Aorta (tissue), 5 donors: ENCODE measurements at places on chromosomes 1 and 21. TPM values are rescaled to one million over a fixed set of nuclear protein-coding genes. Genes with fewer than 3 reads are reported as not detected.

NFASC gene
- 92.7 TPM for total RNA-seq

RFX5 gene
- total RNA-seq: 38.0 TPM

SPATA17 gene
- 0.32 TPM for total RNA-seq

PPCS gene
- total RNA-seq: 41.8 TPM

GBP3 gene
- 47.8 TPM for total RNA-seq

C1QTNF12 gene
- 3.9 TPM for total RNA-seq

ADAMTSL4 gene
- 94.4 TPM for total RNA-seq

LCE3D gene
- not detected for total RNA-seq

TBX19 gene
- 8.8 TPM for total RNA-seq

SLC25A24 gene
- total RNA-seq: 28.1 TPM

ADGRB2 gene
- 4.6 TPM for total RNA-seq

DNA sequence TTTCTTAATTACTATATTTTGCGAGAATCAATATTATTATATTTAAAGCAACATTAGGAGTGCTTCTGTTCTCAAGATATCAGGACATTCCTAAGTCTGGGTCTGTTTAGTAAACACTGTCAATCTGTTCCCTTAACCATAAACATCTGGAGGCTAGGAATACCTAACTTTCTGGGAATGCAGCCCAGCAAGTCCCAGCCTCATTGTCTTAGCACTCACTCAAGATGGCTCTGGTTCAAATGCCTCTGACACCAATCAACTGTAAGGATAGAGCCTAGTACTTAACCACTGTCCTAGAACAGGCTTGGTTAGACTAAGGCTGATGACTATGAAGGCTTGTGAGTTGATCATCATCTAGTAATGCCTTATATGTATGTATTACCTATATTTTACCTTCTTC is 61.5 kb downstream of the TNN start:
- DNase-seq: no peak

GRCh38 chr1:9422911-9423505 is 116.3 kb upstream of the SLC25A33 start:
- no peak for DNase-seq

- DNase-seq: no peak
Measured at GRCh38 chr1:206049919-206050600, 2.9 kb upstream of the RHEX start.

DNA sequence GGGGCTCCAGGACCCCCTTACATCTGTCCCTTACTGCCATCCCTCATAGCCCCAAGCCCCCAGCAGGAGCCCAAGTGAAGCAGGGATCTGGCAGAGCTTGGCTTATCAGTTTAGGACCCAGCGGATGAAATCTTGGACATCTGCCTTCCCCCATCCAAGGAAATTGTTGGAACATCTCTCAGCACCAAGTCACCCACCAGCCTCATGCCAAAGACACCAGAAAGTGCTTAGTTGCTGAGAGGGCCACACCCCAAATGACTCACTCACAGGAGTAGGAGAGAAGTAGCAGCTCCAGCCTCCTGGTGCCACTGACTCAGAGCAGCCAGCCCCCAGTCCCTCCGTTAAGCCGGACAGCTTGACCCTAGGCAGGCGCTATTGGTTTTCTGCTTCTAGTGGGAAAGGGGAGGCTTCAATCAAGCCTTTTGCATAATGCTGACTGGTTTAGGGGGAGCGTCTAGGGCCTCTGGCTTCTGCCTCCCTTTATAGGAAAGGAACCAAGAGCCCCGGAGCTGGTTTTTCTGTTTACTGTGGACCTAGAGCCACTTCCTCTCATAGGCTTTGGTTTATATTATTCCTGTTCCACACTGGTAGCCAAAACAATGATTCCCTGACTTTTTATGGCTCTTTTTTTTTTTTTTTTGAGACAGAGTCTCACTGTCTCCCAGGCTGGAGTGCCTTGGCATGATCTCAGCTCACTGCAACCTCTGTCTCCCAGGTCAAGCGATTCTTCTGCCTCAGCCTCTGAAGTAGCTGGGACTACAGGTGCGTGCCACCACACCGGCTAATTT is 114.2 kb upstream of the IPO9 start:
- peak; percentile 95 for DNase-seq

- DNase-seq: no peak
Measured at GRCh38 chr1:206469411-206469932, 804 bp upstream of the IKBKE start.

- DNase-seq: peak; percentile 22
Measured at GRCh38 chr1:13584876-13585611, 1.4 kb downstream of the PDPN start.

DNA sequence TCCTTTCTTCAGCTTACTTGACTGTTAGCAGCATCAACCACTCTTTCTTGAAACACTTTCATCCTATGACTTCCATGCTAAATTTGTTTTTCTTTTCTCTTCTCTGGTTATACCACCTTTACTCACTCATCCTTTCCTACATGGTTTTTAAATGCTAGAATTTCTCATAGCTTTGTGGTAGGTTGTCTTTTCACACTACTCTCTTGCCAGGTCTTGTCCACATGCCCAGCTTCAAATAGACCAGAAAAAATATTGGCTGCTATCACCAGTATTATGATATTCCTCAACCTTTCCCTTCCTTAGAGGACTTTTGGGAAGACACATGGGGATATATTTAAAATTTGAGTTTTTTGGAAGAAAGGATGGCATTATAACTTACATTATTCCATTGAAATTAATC is 48.8 kb downstream of the PPP1R12B start:
- DNase-seq: no peak

- no peak for DNase-seq
Measured at GRCh38 chr1:200181861-200182260, 154.4 kb downstream of the NR5A2 start.

DNA sequence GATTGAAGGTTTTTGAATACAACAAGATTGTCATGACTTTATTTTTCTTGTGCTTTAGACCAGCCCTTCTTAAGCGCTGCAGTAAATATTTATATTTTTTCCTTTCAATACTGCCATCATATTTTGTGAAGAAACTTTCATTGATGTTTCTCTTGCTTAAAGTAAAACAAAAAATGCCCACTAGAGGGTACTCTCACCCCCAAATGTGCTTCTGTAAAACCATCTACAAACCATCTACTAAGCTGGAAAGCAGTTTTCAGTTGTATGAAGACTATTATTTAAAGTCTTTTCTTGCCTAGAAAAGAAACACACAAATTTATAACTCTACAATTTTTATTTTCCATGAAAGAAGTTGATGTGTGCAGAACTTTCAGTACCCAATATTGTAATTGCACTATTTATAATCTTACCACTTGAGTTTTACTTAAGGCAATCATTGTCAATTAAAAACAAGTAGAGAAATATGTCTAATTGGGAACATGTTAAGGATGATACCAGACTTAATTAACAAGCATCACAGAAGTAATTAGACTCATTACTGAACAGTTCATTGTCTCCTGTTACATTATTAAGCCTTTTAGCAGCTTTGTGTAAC is 10.7 kb downstream of the LEPR start:
- DNase-seq: no peak

- no peak for DNase-seq
Measured at GRCh38 chr1:229003233-229004031, 267.5 kb upstream of the RAB4A start.

DNA sequence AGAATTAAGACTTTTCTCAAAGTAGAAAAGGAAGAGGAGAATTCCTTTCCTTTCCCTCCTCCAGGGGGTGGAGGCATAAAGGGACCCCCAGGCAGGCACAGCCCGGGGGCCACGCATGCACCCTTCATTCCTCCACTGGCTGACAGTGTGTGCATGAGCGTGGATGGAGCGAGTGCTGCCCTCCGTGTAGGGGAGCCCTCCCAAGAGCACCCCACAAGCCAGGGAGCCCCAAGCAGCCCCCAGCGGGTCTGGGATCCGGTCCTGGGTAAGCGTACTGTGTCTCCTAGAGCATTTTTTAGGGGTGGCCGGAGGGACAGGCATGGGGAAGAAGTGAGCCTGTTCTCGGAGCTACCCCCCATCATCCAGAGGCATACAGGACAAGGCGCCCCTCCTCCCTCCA is 120.5 kb downstream of the SIK1 start:
- DNase-seq: peak; percentile 51

DNA sequence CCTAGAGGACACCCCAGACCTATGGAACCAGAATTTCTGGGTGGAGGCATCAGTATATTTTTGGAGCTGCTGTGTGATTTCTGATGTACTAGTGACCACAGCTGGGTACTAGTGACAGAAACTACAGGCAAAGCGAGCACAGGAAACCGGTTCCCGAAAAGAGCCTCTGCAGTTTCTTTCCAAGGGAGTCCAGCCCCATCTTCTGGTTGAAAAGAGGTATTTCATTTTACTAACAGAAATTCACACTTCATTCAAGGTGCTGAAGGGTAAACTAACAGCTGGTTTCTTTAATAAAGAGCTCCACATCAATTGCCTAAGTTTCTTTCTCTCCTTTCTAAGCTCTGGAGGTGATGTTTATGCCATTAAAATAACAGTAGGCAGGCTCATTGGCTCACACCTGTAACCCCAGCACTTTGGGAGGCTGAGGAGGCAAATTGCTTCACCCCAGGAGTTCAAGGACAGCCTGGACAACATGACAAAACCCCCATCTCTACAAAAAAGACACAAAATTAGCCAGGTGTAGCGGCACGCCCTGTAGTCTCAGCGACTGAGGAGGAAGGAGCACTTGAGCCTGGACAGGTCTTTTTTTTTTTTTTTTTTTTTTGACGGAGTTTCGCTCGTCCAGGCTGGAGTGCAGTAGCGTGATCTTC is 22.0 kb downstream of the THAP3 start:
- no peak for DNase-seq

DNA sequence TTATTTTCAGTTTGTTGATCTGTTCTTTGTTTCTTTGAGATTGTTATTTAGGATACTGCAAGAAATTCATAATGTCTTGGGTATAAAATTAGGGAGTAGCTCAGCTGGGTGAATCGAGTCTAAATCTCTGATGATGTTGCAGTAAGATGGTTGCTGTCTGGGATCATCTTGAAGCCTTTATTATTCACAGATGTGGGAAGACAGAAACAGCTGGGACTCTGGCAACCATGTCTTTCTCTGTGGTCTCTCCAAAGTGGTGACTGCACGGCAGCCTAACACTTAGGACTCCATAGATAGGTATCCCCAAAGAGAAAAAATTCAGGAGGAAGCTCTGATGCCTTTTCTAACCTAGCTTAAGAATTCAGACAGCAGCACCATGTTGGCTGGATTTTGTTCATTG is 52.7 kb downstream of the RAP1A start:
- DNase-seq: no peak

- no peak for DNase-seq
Measured at GRCh38 chr1:185821612-185822385, 87.6 kb downstream of the HMCN1 start.

GRCh38 chr1:7962636-7963377 is 1.3 kb downstream of the PARK7 start:
- no peak for DNase-seq

DNA sequence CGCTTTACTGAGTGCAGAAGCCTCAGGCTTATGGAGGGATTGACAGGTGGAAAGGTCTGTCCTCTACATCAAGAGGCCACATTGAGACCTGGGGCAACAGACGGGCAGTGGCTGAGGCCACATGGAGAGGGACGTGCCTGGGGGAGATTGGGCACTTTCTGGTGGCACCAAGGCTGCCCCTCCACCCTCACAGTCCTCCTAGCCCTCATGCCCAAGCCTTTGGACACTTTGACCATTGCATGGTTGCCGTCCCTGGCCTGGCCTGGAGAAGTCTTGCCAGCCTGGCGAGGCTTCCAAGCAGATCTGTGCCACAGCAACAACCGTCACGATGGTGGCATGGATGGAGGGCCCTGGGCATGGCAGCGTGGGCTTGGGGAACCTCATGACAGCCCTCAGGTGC is 192.1 kb upstream of the VAMP3 start:
- DNase-seq: peak; percentile 33

DNA sequence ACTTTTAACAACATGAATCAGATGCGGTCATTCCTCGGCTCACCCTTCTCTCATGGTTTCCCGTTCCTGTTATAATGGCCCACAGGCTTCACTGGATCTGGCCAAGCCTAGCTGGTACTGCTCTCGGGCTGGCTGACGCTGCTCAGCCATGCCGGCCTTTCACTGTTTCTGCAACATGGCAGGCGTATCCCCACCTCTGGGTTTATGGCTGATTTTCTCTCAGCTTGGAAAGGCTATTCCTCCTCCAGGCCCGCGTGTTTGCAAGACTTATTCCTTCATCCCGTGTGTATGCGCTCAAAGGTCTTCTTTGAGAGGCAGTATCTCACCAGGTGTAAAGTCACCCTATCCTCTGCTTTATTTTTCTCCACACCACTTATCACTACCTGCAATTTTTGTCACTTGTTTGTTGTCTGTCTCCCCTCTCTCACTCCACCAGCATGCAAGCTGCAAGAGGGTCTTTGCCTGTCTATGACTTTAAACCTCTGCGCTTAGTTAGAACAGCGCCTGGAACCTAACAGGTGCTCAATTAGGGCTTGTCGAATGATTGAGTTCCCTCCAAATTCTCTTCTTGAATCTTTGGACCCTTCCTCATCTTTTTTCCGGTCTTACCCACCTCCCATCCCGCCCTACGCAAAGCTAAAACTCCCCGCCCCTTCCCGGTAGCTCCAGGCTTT is 491 bp upstream of the RAP1A start:
- no peak for DNase-seq

DNA sequence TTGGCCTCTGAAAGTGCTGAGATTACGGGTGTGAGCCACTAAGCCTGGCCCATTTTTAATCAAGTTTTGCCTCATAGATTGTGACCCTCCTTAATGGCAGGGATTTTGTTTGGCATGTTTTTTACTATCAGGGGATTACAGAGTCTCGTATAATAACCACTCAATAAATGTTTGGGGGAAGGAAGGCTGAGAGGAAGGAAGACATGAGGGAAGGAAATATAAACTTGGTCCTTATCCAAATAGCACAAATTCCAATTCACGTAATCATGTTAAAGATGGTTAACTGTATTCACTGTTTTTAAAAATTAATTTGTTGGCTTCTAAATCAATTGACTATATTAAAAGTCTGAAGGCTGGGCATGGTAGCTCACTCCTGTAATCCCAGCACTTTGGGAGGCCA is 30.9 kb upstream of the SERTAD4 start:
- DNase-seq: no peak

- no peak for DNase-seq
Measured at GRCh38 chr21:30605968-30606367, 5.1 kb downstream of the KRTAP22-1 start.

- no peak for DNase-seq
Measured at GRCh38 chr1:204036882-204037655, 35.8 kb upstream of the SOX13 start.

- DNase-seq: no peak
Measured at GRCh38 chr1:17559615-17560419, 20.3 kb downstream of the ARHGEF10L start.

GRCh38 chr1:221397606-221398005 is 344.3 kb downstream of the DUSP10 start:
- no peak for DNase-seq

GRCh38 chr21:15751037-15751436 is 21.3 kb downstream of the USP25 start:
- DNase-seq: no peak

DNA sequence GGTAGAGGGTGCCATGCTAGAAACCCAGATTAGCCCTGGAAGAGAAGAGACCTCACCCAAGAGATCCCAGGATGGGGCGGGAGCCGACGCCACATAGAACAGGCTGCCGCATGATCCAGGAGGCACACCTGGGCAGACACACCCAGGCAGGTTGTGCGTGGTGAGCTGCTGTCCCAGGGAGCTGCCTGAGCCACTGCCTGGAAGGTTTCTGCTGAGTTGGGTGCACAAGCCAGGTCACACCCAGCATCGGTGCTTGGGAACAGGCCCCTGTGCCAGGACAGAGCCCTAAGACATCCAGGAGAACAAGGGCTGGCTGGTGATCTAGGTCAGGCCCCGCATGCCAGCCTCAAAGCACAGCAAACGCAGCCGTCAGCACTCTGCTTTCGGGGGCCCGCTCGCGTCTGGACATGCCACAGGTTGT is 40.2 kb downstream of the CTNNBIP1 start:
- no peak for DNase-seq

- DNase-seq: no peak
Measured at GRCh38 chr1:118861216-118861615, 126.9 kb downstream of the TBX15 start.
